ENCODE measurements at places on chromosomes 16 and 17.
A peak's percentile ranks its signal among the peaks of the same experiment; 100 is the strongest.

- no peak for DNase-seq
Measured at GRCh38 chr16:20707461-20707860, 10.0 kb upstream of the ACSM1 start.

GRCh38 chr17:21313320-21313719 lies 28.8 kb downstream of the MAP2K3 start:
- no peak for DNase-seq

DNA sequence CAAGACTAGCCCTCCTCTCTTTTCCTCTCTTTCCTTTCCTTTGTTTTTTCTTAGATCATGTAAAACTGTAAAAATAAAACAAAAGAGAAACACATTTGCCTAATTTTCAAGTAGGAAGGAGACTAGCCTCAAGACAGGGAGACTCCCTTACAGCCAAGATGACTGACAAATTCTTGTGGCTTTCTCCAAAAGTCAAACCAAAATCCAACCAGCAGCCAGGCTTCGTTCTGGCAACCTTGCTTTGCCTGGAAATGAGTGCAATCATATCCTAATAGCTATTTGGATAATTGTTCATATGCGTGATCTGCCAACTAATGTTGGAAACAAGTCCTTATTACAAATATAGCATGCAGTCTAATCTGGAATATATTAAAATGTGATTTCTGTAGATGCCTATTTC lies 868.9 kb upstream of the SOX9 start:
- DNase-seq: no peak

- peak; percentile 44 for DNase-seq
Measured at GRCh38 chr17:3946711-3947235, 17.5 kb downstream of the ATP2A3 start.

DNA sequence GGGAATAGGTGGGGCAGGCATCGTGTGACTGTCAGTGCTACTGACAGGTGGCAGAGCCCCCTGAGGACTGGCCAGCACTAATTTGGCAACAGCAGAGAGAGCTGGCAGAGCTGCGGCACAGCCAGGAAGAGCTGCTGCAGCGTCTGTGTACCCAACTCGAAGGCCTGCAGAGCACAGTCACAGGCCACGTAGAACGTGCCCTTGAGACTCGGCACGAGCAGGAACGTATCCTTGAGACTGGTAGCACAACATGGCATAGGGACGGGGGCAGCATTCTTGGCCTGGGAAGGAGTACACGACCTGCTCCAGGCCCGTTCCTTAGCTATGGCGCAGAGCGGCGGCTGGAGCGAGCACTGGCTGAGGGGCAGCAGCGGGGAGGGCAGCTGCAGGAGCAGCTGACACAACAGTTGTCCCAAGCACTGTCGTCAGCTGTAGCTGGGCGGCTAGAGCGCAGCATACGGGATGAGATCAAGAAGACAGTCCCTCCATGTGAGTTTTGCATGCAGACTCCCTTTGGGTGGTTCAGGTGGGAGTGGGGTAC lies 3.0 kb upstream of the NRN1L start:
- DNase-seq: no peak

DNA sequence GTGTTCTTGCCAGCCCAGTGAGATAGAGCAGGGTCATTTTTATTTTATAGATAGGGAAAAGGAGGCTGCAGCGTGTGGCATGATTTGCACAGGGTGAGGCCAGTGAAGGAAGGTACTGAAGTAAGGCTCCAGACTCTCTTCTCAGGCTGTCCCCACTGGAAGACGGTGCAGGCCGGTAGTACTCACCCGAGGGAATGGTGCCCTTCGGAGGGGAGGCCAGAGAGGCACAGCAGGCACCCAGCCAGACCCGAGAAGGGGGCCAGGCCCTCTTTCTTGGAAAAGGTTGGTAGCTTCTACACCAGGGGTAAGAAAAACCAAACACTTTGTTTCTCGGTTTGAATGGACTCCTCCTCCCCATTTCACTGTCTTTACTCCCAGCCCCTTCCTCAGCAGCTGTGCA lies 288 bp downstream of the ANKRD40CL start:
- no peak for DNase-seq

- no peak for DNase-seq
Measured at GRCh38 chr16:74608944-74609343, 2.0 kb upstream of the GLG1 start.

DNA sequence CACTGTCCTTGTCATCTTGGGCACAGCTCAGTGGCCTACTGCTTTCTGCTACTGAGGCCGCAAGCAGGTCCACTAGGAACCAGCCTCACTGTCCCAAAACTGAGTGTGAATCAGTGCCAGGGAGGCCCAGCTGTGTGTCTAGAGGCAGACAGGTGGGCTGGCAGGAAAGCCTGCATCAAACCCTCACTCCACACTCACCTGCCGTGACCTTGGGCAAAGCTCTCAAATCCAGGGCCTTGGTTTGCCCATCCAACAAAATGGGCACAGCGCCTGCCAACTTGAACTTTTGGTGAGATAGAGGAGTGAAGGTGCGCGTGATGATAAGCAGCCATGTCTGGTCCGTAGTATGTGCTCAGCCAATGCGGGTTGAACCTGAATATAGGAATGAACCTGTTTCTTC lies 14.8 kb downstream of the ATP2C2 start:
- no peak for DNase-seq

- DNase-seq: no peak
Measured at GRCh38 chr16:21302898-21303528, 24.9 kb upstream of the CRYM start.

DNA sequence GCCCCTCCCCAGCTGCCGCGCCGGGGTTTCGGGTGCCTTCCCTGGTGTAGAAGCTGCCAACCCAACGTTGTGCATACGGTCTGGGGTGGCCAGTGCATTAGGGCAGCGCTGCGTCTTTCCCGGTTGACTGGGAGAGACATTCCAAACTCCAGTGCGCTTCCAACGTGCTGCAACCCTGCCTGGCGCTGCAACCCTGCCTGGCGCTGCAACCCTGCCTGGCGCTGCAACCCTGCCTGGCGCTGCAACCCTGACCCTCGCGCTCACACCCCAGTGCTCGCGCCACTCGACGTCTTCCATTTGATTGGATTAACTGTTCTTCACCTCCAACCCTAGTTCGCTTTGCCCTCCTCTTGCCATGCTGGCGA lies 488 bp upstream of the HAP1 start:
- no peak for DNase-seq

DNA sequence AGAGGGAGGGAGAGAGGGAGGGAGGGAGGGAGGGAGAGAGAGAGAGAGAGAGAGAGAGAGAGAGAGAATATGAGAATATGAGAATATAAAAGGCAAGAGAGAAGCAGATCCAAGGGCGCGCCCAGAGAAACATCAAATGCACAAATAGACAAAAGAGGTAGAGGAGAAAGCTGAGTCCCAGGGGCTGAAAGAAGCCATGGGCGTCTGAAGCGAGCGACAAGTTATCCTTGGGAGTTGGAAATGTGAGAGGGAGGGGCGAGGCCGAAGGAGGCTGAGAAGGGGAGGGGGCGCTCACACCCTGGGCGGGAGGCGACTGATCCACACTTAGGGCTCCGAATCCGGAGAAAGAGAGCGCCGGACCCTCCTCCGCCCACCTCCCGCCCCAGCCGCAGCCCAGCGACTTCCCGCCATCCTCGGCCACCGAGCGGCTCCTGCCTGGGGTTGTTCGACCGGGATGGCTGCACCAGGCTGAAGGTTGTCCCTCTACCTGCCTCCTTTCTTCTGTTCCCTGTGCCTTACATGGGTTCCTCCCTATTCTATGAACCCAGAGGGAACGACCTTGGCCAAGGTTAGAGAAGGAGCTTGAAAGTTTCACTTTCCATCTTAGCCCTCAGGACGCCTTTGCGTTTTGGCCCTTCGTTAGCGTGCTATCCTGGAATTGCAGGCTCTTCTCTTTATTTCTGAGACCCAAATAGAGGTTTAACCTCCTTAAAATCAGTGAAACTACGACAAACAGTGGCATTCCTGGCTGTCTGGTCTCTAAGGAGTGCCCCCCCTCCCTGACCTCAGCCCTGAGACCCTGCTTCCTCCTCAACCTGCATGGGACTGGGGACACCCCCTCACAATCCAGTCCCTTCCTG lies 21.2 kb upstream of the HOXB9 start:
- no peak for DNase-seq

DNA sequence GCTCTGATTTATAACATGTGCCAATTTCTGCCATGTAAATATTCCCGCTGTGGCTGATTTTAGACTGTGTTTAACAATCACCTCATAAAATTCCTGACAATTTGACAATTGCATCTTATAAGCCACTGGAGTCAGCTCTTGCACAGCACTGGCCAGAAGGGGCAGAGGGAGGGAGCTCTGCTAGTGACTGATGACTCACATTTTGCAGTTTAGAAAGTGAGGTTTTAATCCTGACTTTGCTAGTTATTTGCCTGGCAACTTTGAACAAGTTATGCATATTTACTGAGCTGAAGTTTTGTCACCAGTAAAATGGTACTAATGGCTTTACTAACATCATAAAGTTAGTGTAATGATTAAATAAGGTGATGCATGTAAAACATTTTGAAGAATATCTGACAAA lies 452.3 kb downstream of the CNTNAP4 start:
- DNase-seq: no peak

GRCh38 chr16:27772093-27772825 lies 222.3 kb downstream of the KATNIP start:
- DNase-seq: no peak

DNA sequence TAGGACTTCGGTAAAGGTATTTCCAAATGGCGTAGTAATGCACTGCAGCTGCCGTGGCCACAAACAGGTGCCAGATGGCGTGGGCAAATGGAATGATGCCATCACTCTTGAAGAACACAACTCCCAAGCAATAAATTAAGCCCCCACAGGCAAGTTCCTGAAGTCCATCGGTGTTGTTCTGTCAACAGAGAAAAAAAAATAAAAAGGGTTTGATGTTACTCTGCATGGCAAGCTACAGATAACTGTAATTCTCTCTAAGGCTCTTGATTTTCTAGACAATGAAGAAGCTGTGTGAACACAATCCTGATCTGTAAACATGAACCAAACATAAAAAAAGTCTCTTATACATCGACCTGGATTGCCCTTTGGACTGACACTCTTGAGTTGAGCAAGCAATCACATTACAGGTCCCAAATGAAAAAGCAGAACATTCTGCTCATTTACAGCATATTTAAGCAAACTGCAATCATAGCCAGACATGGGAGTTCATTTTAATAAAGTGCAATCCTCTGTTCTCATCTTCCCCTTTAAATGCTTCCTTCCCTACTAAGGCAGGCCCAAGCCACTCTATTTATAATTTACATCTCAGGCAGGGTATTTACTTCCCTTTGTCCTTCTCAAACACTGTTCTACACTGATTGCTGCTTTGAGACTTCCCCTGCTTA lies 27.1 kb downstream of the MMD start:
- DNase-seq: no peak

GRCh38 chr16:19595043-19595767 lies 39.7 kb downstream of the VPS35L start:
- peak; percentile 84 for DNase-seq

- peak; percentile 76 for DNase-seq
Measured at GRCh38 chr17:82859431-82860403, 19.9 kb upstream of the ZNF750 start.

DNA sequence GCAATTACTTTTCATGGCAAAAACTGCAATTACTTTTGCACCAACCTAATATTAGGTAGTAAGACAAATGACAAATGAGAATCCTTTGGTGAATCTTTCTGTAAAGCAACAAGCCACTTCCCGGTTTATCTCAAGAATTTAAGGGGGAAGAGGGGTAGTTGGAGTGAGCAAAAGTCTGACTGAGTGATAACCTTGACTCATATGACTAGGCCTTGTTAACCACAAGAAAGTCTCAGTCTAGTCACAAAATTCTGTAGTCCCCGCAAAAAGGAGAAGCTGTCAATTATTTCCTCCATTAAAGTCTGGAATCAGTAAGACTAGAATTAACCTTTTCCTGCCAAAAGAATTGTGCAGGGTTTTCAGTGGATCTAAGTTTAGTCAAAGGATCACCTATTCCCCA lies 72.2 kb upstream of the GNAO1 start:
- DNase-seq: no peak

GRCh38 chr16:85304337-85304736 lies 192.1 kb upstream of the CIBAR2 start:
- DNase-seq: no peak

DNA sequence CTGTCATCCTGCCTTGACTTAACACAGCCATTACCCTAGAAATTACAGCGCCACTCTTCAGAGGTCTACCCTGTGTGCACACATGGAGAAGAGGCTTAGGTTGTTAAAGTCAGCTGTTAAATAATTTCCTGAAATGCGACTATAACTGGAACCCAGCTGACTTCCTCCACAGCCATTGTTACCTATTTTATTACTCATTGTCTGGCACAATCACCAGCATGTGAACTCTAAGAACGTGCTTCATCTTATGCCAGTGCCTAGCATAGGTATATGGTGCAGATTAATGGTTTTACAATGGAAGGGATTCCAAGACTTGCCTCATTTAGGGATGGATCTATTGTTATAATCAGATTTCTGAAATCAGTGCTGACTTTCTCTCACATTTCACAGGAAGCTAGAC lies 11.9 kb downstream of the RDM1 start:
- DNase-seq: no peak

DNA sequence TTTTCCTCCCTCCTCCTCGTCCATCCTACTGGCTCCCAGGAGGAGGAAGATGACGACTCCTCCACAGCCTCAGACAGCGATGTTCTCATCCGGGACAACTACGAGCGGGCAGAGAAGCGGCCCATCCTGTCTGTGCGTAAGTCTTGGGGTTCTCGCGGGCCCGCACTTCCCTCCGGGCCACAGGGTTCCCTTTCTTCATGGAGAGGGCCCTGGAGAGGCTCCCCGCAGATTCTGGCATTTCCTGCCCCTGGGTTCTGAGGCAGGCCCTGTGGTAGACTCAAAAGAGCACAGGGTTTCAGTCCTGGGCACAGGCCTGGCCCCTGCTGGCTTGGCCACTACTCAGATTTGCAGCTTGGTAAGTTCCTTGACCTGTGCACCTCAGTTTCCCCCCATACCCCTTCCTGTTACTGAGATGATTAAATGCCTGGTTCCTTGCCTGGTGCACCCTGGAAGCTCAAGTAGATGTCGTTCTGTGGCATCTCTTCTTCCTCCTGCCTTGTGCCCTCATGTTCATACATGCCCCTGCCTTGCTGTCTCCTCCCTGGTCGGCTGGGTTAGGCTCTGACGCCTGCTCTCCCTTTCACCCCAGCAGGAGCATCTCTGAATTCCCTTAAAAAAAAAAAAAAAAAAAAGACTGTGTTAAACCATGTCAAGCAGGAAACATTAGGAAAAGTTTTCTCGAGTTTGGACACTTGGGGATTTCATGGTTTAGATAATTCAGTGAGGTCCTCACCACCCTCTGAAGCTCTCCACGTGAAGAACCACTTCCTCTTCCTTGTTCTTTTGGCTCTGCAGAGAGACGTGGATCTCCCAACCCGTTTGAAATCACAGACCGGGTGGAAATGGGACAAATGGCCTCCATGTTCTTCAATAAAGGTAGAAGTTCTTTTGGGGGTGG lies 14.3 kb upstream of the NAT9 start:
- no peak for DNase-seq

- no peak for DNase-seq
Measured at GRCh38 chr17:21171970-21172510, 41.9 kb downstream of the TMEM11 start.

- no peak for DNase-seq
Measured at GRCh38 chr17:41992576-41992975, 24.7 kb downstream of the DNAJC7 start.

- no peak for DNase-seq
Measured at GRCh38 chr16:51500306-51500705, 349.2 kb upstream of the SALL1 start.

All from WERI-Rb-1 (cell line).